ENCODE measurements at places on chromosomes 2 and 18.

GRCh38 chr18:47936952-47937351, 6.5 kb upstream of the SMAD2 start:
- no peak for DNase-seq

GRCh38 chr2:1282552-1282951, 130.7 kb upstream of the TPO start:
- DNase-seq: no peak

GRCh38 chr18:23706971-23707640, 17.9 kb downstream of the LAMA3 start:
- DNase-seq: no peak

DNA sequence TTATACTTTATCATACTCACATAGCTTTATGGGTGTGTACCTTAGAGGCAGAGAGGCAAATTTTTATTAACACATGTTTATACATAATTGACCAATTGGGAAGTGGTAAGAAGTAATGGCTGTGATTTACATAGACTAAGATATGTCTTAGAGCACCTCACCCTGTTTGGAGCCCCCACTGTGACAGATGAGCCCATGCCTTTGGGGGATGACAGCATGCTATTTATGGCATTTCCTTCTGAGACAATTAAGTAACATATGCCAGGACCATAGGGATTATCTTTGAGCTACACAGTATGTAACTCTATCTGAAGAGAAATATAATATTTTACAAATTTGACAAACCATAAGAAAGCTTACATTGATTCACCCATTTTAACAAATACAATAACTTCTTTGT, 1655.3 kb upstream of the ACVR2A start:
- no peak for DNase-seq

DNA sequence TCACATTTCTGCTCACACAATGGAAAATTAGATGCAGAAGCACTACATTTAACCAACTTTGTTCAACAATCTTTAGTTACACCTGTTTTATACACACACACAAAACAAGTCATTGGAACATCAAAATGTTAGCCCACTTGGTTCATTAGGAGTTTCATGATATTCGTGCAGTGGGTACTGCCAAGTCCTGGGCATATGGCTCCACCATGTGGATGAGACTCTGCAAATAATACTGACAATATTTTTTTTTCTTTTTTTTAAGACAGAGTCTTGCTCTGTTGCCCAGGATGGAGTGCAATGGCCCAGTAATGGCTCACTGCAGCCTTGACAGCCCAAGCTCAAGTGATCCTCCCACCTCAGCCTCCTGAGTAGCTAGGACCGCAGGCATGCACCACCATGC, 34.5 kb upstream of the GRB14 start:
- no peak for DNase-seq

GRCh38 chr2:39107156-39107555, 13.7 kb downstream of the SOS1 start:
- no peak for DNase-seq

DNA sequence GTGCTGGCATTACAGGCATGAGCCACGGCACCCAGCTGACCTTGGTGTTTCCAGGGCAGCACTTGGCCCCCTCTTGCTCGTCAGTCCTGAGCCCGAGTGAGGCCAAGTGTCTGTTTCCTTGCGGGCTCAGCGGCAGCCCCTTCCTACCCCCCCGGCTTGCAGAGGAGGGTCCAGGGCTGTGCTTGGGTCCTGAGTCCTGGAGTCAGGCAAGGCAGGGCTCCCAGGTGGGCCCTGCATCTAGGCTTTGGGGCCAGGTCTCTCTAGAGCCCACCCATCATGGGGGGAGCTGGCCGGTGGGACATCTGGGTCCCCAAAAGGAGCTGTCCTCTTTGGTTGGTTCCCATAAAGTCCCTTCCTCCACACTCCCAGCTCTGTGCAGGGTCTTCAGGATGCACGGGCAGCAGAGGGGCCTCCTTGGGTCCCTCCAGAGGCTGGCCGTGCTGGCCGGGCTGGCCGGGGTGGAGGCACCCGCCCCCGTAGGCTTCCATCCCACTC, 63.7 kb upstream of the HPCAL1 start:
- peak; percentile 44 for DNase-seq

- DNase-seq: no peak
These were observed 544.4 kb upstream of the DSEL start for GRCh38 chr18:68060871-68061270.

- DNase-seq: no peak
These were observed 11.5 kb downstream of the GRB14 start for GRCh38 chr2:164609790-164610189.

DNA sequence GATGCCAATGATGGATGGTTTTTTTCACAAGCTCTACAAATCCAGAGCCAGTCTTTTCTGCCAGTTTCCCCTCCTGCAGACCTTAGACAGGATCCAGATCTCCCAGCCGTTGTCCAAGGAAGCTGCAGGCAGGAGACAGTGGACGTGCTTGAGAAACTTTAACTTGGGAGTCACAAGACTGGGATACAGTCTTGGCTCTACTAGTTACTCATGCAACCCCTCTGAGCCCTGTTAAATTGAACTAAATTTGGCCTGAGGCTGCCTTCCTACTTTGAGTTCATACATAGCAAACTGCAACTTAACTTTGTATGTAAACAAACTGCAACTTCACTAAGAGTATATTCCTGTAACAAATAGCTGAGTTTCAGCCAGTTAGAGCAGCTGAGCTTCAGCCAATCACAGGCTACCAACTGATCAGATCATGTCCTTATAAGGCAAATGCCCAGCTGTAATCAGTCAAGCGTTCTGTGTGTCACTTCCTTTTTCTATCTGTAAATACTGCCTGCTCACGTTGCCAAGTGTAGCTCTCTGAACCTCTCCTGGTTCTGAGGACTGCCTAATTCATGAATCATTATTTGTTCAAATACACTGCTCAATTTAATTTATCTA, 140.9 kb downstream of the CAPN13 start:
- peak; percentile 66 for DNase-seq

DNA sequence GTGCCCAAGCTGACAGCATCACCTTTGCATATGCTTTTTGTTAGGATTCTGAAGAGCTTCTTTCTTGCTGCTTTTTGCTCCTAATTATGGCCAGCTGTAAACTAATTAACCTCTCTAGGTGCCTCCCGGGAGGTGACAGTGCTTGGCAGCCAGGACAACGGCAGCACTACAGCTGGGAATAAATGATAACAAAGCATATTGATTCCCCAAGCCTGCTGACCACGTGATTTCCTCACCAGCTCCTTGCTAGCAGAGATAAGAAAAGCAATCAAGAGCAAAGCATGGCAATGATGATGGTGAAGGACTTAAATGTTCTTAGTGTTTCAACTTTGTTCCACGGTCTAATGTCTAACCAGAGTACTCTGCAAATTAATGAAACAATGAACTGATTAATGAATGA, 1074.4 kb upstream of the GYPC start:
- DNase-seq: no peak

- DNase-seq: no peak
These were observed 106.4 kb upstream of the UGP2 start for GRCh38 chr2:63735263-63735662.

DNA sequence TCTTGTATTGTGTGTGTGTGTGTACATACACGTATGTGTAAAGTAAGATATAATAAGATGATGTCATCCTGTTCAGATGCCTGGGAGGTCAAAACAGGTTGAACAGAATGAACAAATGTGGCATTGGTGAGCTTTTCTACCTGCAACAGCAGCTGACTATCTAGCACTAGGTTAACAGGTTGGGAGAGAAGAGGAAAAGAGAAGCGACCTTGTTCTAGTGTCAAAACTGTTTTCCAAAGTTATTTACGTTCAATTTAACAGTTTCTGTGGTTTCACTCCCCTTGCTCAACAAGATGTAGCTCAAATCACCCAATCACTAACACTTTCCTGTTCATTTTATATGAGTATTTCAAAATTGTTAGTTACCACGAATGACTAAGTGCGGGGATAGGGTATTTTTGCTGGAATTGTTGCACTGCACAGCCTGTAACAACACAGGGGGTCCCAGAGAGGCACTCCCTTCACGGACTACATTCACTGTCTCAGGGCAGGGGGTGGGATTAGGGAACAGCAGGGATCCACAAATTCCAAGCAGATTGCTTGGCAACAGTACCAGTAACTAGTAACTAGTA, 67.5 kb upstream of the DTNB start:
- no peak for DNase-seq

- no peak for DNase-seq
These were observed 110.6 kb downstream of the NRP2 start for GRCh38 chr2:205792908-205793307.

GRCh38 chr18:62637807-62638687, 77.3 kb upstream of the PHLPP1 start:
- no peak for DNase-seq

DNA sequence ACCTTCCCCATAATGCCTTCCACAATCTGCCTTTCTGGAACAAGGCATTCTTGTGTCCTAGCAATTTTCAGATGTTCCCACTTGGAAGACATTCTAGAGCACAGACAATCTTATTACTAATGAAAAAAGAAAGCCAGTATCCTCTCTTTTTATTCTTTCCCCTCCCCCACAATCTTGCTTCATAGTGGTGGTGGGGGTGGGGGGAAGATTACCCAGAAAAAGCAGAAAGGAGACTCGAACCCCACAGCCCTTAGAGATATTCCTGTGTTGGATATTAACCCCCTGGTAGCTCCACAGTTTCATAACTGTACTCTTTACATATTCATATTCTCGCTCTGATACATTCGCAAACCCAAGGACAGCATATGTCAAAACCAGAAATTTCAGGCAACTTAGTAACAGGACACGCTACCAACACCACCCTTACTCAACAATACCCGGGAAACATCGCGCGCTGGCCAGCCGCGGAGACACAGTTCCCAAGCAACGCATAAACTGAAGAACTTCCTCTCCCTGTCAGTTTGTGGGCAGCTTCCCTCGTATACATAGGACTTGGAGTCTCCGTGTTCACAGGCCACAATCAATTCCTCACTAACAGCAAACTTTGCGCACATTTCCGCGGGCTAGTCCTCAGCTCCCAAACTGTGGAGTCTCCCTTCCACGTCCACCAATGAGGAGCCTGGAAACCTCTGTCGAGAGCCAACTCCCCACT, 793 bp downstream of the NR4A2 start:
- DNase-seq: peak; percentile 87

- DNase-seq: no peak
These were observed 39.5 kb upstream of the RTN4 start for GRCh38 chr2:55089726-55090125.

- no peak for DNase-seq
These were observed 81.3 kb downstream of the CLHC1 start for GRCh38 chr2:55150834-55151233.

DNA sequence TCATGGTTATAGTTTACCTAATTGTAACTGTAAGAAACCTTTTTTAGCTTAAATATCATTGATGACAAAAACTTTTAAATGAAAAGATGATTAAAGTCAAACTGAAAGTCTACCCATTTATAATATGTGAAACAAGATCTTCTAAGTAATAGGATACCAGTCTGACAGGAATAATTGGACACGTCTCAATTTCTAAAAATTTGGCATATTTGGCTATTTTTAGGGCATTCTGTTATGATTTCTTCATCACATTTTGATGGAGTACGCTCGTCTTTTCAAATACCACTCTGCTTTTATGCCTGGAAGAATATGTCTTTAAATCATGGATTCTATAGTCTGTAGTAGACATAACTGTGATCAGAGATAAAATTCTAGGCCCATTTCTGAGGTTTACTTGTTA, 1.3 kb downstream of the R3HDM1 start:
- DNase-seq: no peak

DNA sequence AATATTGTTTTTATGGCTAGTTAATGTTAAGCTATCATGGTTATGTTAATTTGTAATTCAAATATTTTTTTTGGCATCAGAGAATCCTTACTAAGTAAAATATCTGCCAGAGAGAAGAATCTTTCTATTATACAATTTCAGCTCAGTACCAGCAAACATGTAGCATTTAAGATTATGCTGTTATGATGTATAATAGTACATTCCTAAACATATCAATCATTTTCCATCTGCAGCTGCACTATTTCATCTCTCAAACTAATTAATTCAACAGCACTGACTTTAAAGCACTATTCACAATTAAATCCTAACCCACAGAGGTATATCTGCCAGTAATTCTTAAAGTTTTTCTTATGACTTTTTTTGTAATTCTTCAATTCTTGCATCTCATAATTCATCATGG, 250.6 kb downstream of the CD226 start:
- no peak for DNase-seq

- DNase-seq: no peak
These were observed 250.8 kb upstream of the TCF4 start for GRCh38 chr18:55838841-55839240.

DNA sequence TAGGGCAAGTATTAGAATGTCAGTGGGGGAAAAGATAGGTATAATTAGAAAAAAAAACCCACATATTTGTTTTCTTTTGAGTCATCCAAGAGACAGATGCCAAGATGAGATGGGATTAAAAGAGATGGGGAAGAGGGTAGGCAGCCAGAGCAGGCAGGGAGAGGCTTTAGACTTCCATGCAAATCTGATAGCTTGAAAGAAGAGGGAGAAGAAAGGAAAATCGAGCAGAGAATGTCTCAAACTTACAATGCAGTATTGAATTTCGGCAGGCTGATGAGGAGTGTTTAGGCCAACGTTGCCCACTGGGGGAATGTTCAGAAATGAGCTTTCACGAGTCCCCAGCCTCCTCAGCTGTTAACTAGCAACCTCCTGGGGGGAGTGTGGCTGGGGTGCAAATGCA, 91.3 kb downstream of the SPATS2L start:
- no peak for DNase-seq

- no peak for DNase-seq
These were observed 129.3 kb downstream of the ZNF236 start for GRCh38 chr18:76951456-76952247.
